ENCODE measurements at places on chromosomes 4 and X. TPM values are rescaled to one million over a fixed set of nuclear protein-coding genes. Genes with fewer than 3 reads are reported as not detected.

DNA sequence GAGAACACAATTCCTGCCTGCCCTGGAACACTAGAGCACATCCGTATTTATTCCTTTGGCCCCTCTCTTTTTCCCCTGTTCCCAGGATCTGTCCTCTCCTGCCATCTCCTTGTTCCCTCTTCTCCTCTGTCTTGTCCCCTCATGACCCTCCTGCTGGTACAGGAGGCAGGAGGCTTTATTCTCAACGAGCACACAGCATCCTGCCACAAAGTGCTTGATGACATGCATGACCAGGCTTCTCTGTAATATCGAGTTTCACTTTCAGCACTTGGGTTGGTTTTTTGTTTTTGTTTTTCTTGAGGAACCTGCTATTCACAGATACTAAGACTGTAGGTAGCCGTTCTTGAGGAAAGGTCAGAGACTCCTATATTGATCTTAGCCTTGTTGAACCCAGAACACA is 35.3 kb downstream of the NALF2 start:
- no peak for DNase-seq

DNA sequence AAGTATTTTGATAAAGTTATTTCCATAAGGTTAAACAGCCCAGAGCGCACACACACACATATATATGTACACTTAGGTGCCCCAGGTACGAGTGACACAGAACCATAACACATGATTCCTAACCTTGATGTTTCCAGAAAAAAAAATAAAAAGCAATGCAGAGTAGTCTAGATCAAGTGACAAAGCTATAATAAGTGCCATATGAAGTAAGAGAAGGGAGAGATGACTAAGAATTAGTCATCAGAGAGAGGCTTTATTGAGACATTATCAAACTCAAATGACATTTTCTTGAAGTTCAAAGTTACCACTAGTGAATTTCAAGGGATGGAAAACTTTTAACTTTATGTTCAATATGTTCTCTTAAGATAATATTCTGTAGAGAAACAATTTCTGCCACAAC is 215.0 kb downstream of the HTR2C start:
- no peak for DNase-seq

DNA sequence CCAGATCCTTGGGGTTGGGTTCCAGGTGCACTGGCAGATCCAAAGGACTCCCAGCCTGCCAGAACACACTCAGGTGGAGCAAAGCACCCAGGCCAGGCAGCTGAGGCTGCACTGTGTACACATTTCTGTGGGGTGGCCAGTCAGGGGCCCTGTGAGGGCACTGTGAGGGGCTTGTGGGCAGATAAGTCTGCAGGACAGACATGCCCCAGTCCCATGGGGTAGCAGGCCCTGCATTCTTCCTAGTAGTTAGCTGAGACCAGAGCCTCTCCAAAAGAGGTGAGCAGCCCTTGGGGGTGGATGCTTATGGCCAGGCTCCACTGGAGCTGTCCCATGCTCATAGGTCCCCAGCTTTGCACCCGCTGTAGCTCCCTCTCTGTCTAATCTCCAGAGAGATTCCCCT is 7.6 kb downstream of the ETDB start:
- no peak for DNase-seq

DNA sequence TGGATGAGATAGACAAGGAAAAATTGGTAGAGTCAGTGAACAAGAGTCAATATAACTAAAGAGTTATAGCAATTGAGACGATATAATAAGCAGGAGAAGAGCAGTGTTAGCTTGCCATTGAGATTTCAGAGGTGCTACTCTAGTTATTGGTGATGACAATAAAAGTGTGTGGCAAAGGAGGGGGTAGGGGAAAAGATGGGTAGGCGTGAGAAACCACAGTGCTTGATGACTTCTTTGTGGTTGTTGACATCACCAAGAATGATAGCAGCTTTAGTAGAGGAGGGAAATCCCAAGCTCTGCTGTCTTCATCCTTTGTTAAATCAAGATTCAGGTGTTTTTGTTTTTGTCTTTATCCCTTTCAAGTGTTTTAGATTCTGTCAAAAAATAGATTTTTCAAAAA is 179.9 kb upstream of the PPP3CA start:
- DNase-seq = no peak

- DNase-seq = no peak
Measured at GRCh38 chrX:12892716-12893115, 13.7 kb upstream of the TLR8 start.

DNA sequence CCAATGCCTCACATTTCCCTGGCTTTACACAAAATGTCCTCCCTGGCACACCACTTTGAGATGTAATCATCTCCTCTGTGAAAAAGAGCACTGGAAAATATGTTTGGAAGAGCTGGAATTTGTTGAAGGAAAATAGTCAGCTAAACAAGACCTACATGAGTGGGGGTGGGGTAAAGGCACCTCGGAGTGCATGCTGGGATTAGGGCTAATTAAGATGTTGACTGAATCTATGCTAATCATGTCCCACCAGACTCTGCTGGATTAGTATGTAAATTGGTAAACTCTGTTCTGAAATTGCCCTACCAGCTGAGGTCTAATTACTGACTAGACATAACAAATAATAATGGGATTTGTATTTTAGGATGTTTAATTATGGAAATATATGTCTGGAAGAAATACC is 46.8 kb upstream of the MID1 start:
- no peak for DNase-seq

- no peak for DNase-seq
Measured at GRCh38 chrX:72037601-72038000, 94.1 kb downstream of the RTL5 start.

DNA sequence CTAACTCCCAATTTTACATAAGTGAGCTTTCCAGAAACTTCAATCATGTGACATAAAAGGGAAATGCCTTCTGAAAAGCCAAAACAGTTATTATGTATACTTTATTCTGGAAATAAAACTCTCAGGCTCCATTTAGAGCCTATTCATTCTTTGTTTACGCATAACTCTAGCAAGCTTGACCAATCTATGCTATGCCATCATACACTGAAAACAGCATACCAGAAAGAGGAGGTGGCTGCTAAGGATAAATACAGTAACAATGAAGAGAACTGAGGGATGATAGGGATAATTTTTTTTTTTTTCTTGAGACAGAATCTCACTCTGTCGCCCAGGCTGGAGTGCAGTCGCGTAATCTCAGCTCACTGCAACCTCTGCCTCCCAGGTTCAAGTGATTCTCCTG is 24.4 kb downstream of the CDKL2 start:
- no peak for DNase-seq

GRCh38 chrX:63746278-63746677 is 38.7 kb downstream of the ARHGEF9 start:
- DNase-seq = no peak

DNA sequence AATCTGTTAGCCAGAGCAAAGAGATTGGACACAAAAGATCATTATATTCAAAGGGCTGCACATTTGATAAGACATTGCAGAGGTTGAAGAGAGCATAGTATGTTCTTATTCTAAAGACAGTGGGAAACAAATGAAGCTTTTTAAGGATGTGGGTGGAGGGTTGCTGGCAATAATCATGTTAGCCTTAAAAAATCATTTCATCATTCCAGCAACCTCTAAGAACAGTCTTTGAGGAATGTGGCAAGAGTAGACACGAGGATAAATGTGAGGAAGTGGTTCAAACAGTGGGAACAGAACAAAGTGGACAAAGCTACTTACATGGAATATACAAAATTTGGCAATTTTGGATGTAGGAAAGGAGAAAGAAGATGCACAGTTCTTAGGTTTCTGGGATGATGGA is 167.3 kb upstream of the SPRY1 start:
- no peak for DNase-seq

DNA sequence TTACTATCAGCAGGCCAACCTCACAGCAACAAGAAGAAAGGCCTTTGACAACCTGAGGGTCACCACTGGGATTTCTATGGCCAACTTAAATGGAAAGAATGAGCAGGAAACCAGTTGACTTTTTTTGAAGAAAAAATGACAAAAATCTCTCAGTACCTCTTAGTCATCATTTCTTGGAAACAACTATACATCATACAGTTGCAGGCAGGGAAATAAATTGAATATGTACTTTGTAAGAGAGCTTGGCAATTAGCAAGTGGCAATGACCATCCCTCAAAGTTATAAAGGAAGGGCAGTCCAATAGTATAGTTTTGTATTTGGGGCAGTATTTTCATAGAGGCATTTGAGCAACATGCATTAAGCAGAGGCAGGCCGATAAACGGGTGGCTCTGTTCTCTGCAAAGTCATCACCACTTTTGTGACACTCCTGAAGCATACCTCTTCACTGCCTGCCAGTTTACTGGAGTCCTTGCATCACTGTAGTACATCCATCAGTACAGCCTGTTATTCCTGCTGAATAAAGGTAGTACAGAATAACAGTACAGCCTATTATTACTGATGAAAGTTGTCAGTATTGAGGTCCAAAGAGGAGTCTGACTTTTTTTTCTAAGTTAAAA is 83.3 kb upstream of the AMELX start:
- no peak for DNase-seq

- DNase-seq = no peak
Measured at GRCh38 chrX:101462892-101463291, 22.4 kb upstream of the ARMCX4 start.

The CT45A5 gene
- not detected for total RNA-seq

The MAGEC3 gene
- total RNA-seq = not detected

- no peak for DNase-seq
Measured at GRCh38 chr4:68346461-68346860, 3.4 kb downstream of the YTHDC1 start.

GRCh38 chr4:167144605-167145004 is 89.7 kb downstream of the SPOCK3 start:
- DNase-seq = no peak

DNA sequence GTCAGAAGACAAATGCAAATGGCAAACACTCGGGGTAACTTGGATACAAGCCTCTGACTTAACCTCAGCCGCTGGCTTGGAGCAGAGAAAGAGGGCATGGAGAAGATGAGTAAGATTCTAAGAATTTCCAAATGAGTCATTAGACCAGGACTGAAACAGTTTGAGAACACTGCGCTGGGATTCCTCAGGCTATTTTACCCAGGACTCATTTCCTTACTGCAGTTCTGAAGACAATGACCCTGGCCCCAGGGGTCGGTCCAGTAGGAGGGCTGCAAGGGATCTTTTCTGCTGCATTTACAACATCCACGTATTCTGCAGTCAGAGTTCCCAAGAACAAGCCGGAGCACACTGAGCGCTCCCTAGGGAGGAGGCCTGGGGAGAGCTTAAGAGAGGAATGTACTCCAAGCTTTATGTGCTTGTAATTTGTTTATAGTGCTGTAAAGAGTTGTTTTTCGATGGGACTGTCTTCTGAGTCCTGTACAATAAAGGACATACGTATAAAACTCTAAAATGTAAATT is 27.3 kb upstream of the SORBS2 start:
- DNase-seq = peak; percentile 57

The GRIA2 gene
- total RNA-seq = not detected

Measured in left ventricle myocardium superior (tissue), 1 donor.